ENCODE measurements at places on chromosomes 7 and 10. TPM values are rescaled to one million over a fixed set of nuclear protein-coding genes. Genes with fewer than 3 reads are reported as not detected.

- no peak for DNase-seq
These were observed 229.8 kb upstream of the YAE1 start for GRCh38 chr7:39336442-39336841.

Gene PALD1
- total RNA-seq: 276 TPM

DNA sequence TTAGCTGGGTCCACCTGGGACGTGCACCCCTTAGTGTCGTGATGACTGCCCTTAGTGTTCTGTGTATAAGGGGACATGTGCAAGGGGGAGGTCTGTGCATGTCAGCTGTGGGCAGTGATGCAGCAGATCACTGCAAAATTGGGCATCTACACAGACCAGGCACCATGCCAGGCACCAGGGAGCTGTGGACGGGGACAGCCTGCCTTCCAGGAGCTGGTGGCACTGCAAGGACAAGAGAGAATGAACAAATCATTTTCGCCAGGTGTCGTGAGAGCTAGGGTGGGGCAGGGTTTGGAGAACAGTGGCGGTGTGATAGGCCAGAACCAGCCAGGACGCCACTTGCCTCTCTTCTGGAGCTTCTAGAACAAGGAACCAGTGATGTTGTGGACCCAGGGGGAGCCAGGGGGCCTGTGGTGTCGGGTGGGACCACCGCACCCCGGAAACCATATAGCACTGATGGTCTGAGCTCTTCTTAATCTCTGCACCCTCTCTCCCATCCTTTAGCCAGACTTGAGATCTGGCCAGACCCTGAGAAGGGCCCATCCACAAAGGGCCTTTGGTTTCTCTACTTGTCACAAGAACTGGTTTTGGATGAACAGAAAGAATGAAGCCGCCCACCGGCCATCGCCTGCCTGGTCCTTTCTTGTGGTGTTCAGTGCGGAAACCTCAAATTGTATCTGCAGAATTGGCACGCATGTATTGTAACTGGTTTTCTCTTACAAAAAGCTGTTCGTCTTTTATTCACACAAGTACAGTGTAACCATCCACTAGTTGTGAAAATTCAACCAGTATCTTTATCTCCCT, 30.7 kb downstream of the PRF1 start:
- DNase-seq: no peak

GRCh38 chr10:4343873-4344272, 482.1 kb upstream of the AKR1E2 start:
- DNase-seq: no peak

Gene CPA5
- not detected for total RNA-seq

- DNase-seq: peak; percentile 60
These were observed 588 bp downstream of the GLI3 start for GRCh38 chr7:42236266-42236975.

DNA sequence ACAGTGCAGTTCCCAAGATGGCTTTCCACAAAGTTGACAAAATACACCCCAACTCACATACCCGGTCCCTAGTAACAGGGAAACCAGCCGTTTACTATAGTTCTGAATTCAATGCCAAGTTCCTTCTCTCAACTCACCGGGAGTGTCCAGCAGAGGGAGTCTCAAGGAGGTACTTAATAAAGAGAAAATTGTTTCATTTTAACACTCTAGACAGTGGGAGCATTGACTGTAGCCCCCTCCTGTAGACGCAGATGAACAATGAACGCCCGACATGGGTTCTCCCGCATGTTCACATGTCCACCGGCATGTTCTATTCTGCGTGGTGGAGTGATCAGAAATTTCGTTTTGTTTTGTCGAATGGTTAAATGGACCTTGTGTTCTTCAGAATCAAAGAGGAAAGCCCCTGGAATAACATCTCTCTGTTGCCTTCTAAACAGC, 1.9 kb downstream of the HIPK2 start:
- peak; percentile 90 for DNase-seq

- DNase-seq: peak; percentile 49
These were observed 1.6 kb downstream of the SEPHS1 start for GRCh38 chr10:13346283-13347042.

- DNase-seq: no peak
These were observed 74.6 kb downstream of the WAPL start for GRCh38 chr10:86446987-86447386.

DNA sequence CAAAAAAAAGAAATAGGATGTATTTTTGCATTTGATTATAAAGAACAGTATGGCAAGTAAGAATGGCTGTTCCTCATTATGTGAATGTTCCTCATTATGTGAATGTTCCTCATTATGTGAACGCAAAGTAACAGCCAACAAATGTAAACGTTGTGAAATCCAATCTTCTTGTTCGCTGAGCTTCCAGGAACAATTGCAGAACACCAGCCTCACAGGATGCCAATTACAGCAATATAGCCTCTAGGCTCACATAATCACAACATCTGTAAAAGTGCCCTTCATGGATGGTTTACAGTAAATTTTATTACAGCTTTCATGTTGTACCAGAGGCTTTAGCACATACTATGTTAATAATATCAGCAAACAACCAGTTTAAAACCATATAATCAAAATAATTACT, 71.6 kb downstream of the THSD7A start:
- no peak for DNase-seq

- peak; percentile 45 for DNase-seq
These were observed 13.1 kb upstream of the HABP2 start for GRCh38 chr10:113539789-113540188.

- no peak for DNase-seq
These were observed 120.1 kb downstream of the WDFY4 start for GRCh38 chr10:48804740-48805182.

- DNase-seq: no peak
These were observed 88.0 kb downstream of the SNX10 start for GRCh38 chr7:26379711-26380110.

Gene ZNF503
- total RNA-seq: 1.2 TPM

- DNase-seq: no peak
These were observed 51.7 kb downstream of the SMURF1 start for GRCh38 chr7:99092064-99092720.

DNA sequence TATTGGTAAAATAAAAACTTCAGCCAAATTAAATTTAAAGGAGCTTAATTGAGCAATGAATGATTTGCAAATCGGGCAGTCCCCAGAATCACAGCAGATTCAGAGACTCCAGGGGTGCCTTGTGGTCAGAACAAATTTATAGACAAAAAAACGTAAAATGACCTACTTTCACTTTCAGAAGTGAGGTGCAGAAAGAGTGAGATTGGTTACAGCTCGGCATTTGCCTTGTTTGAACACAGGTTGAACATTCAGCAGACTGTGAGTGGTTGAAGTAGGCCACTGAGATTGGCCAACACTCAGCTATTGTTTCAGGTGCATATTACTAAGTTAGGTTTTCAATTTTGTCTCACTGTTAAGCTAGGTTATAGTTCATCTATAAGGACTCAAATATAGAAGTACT, 153.4 kb downstream of the BICC1 start:
- no peak for DNase-seq

Gene OR2A1
- total RNA-seq: not detected

Gene TSPAN33
- total RNA-seq: 0.19 TPM

DNA sequence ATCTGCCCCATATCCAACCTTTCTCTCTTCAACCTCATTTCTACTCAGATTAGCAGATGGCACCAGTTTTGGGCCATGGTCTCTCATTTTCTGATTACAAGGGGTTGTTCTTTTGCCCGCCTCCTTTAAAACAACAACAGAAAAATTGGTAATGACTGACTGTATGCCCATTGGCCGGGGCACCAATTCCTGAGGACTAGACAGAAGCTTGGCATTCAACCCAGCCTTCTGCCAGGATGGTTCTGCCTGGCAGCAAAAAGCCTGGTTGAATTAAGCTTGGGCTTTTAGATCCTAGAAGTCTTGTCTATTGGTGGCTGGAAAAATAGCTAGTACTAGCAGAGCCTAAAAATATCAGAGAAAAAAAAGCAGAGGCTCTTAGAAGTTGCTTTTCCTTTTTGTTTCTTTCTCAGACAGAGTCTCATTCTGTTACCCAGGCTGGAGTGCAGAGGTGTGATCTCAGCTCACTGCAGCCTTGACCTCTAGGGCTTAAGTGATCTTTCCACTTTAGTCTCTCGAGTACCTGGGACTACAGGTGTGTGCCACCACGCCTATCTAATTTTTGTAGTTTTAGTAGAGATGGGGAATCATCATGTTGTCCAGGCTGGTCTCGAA, 402.6 kb downstream of the AUTS2 start:
- DNase-seq: no peak

GRCh38 chr10:33428682-33429081, 94.2 kb upstream of the NRP1 start:
- DNase-seq: no peak

Gene STK31
- 0.19 TPM for total RNA-seq

GRCh38 chr7:69276011-69276729, 322.1 kb upstream of the AUTS2 start:
- no peak for DNase-seq

DNA sequence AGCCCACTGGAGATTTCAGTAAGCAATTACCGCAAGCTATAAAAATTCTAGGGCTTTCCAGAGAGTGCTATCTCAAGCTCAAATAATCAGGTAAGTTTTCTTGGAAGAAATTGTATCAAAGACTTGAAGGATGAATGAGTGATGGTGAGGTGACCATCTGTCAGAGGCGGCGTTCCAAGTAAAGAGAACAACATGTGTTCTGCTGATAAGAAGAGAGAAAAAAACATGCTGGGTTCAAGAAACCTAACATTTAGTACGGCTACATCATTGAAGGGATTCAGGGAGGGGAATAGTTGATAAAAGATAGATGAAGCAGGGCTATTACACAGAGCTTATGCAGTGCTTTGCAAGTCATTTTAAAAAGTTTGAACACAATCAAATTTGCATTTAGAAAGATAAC, 100.7 kb downstream of the GNAI1 start:
- DNase-seq: no peak

DNA sequence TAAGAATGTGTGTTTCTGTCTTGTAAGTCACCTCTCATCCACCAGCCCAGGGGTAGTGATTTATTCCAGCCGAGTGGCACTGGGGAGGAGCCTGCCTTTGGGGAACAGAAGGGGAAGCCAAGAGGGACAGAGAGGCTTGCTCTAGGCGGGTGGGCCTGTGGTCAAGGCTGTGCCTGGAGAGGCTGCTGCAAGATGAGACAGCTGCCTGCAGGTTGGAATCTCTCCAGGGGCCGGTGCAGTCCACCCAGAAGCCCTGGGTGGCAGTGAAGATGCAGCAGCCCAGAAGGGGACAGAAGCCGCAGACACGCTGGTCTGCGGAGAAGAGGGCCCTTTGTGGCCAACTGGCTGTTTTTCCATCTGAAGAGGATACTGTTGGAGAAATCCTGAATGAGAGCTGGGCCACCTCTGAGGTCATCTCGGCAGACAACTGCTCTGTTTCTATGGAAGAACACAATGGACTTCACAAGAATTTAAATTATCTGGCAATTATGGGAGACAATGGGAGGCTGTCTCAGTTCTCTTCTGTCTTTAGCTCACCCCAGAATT, 175.7 kb downstream of the GFRA1 start:
- DNase-seq: no peak

Gene IQUB
- total RNA-seq: 0.34 TPM

Gene DENND2A
- 1.0 TPM for total RNA-seq

Gene ARHGAP19
- 11.4 TPM for total RNA-seq

GRCh38 chr7:2796358-2797352, 47.5 kb downstream of the GNA12 start:
- peak; percentile 86 for DNase-seq

Gene PCLO
- total RNA-seq: 3.7 TPM

DNA sequence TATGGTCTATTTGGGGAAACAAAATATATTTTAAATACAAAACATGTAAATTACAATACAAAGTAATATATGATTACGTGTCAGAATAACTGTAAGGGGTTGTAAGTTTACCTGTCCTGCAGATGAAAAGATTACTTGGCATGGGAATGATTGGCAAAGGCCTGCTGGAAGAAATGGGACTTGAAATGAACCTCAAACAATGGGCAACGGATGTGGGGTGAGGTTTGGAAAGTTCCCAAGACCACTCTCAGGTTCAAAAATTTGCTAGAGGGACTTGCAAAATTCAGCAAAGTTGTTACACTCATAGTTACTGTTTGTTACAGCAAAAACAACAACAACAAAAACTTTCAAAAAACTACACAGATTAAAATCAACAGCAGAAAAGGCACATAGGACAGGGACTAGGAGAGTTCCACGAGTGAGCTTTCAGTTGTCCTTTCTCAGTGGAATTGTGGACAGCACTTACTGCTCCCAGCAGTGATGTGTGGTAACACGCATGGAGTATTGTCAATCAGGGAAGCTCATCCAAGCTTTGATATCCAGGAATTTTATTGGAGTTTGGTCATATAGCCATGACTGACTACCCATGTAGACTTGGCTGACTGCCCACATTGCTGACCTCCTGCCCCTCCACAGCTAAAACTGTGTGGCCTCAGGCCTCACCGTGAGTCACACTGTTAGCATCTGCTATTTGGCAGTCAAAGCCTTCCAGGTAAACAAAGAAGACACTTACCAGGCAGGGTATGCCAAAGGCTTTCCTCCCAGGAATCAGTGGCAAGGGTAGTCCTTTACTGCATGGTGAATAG, 43.8 kb downstream of the EXOC6 start:
- DNase-seq: peak; percentile 97

- DNase-seq: no peak
These were observed 42.6 kb downstream of the TYW1B start for GRCh38 chr7:72785166-72785955.

Gene BHLHA15
- 0.17 TPM for total RNA-seq

Gene WIPF3
- total RNA-seq: 0.17 TPM

- DNase-seq: no peak
These were observed 94.4 kb downstream of the GLRX3 start for GRCh38 chr10:130230611-130231010.

GRCh38 chr10:43137717-43138020, 576 bp upstream of the CSGALNACT2 start:
- peak; percentile 59 for DNase-seq

Gene RADIL
- 3.9 TPM for total RNA-seq

- no peak for DNase-seq
These were observed 17.3 kb downstream of the KLLN start for GRCh38 chr10:87846023-87846422.

DNA sequence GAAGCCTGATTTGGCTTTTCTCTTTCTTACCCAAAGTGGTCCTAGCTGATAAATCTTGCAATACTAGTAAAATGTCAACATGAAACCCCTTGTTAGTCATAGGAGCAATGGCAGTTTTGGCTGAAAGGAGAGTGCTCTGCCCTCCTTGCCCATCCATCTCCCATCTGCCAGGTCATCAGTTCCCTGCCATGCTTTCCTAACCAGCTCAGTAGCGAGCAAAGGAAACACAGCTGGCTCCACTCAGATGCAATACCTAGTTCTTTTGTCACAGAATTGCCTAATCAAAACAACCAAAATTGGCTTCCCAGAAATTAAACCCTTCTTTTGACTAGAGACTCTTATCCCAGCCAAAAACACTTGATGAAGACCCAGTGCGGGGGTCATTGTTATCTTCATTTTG, 733.0 kb downstream of the CCSER2 start:
- DNase-seq: no peak

Gene TMEM176A
- total RNA-seq: not detected

Gene PRKG1
- total RNA-seq: 4.1 TPM

Gene CXCL12
- total RNA-seq: 2.9 TPM

GRCh38 chr10:47022311-47023131, 111.3 kb downstream of the PTPN20 start:
- no peak for DNase-seq

Gene SMARCD3
- total RNA-seq: 0.85 TPM

- peak; percentile 77 for DNase-seq
These were observed 14.0 kb upstream of the RALA start for GRCh38 chr7:39609113-39609934.

GRCh38 chr10:13448216-13448615, 80.6 kb downstream of the BEND7 start:
- DNase-seq: no peak
